Caco-2 (cell line): ENCODE measurements at places on chromosomes 12 and 14. TPM values are rescaled to one million over a fixed set of nuclear protein-coding genes. Genes with fewer than 3 reads are reported as not detected.

CCDC196 gene
- not detected in 2 replicates for total RNA-seq

LRP1-AS gene
- total RNA-seq = not detected in 2 replicates

- no peak for DNase-seq
Observed at GRCh38 chr12:94042321-94042720, 106.1 kb upstream of the PLXNC1 start.

- DNase-seq = no peak
Observed at GRCh38 chr12:2528001-2528400, 266.8 kb upstream of the FKBP4 start.

ANKRD33 gene
- total RNA-seq = not detected in 2 replicates

DNA sequence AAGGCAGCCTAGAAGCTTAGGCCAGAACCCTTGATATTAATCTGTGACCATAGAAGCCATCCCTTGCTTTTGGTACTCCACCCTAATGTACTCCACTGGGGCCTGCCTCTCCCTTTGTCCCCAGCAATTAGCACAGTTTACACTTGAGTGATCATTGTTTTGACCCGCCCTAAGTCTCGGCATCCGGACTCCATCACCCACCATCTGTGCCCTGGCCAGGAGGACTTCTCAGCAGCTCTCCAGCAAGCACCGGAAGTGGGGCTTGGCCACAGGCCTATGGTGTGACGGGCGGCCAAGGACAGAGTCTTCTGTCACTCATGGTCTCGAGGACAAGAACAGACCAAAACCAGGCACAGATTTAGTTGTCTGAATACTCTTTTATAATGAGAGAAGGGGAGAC, 126.5 kb upstream of the NTF3 start:
- no peak for DNase-seq

HOXC9 gene
- 2.9 and 3.1 TPM in 2 replicates for total RNA-seq

DNA sequence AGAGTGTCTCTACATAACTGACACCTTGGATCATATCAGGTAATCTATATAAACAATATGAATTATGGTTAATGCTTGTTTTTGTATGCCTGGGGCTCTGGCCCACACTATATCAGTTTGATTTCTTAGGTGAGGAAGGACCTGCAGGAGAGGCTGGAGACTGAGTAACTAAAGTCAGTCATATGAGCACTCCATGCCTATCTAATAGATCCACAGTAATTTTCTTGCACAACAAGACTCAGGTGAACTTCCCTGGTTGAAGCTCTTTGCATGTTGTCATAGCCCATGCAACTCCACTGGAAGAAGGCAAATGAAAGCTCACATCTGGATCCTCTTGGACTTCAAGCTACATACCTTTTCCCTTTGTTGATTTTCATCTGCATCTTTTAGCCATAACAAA, 62.3 kb downstream of the CDK17 start:
- DNase-seq = no peak

DNA sequence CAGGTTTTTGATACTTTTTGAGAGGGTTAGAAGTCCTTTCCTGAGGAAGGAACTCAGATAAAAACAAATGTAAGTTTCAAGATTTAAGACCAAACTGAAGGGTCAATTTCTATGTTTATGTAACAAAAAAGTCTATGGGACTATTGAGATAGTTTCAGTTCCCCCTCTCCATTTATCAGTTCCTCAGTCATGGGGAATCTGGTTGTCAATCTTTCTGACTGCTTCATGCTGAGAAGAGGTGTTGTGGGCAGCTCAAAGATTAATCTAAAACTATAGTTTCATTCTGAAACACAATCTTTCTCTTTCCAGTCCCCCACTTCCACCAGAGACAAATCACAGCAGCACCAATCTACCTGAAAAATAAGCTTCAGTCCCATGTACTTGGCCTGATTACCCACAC, 93.7 kb downstream of the KCNMB4 start:
- no peak for DNase-seq
